ENCODE measurements at places on chromosomes 6 and 20.

DNA sequence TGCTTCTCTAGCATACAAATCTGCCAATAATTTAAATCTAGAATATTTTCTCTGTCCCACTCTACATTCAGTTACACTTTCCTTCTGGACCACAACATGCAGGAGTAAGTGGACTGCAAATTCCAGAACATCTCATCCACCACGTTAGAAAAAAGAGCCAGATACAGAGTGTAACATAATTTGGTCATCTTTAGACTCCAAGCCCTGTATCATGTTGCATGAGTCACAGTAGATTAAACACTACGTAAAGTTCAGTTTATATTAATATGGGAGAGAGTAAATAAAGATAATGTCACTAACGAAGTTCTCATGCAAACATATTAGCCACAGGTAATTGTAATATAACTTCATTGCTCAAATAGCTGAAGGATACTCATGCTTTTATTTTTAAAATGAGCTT, 327.0 kb downstream of the C6orf118 start:
- no peak for ATAC-seq

- ATAC-seq = peak; percentile 74
These were observed 24.2 kb downstream of the AKAP12 start for GRCh38 chr6:151263967-151264366.

DNA sequence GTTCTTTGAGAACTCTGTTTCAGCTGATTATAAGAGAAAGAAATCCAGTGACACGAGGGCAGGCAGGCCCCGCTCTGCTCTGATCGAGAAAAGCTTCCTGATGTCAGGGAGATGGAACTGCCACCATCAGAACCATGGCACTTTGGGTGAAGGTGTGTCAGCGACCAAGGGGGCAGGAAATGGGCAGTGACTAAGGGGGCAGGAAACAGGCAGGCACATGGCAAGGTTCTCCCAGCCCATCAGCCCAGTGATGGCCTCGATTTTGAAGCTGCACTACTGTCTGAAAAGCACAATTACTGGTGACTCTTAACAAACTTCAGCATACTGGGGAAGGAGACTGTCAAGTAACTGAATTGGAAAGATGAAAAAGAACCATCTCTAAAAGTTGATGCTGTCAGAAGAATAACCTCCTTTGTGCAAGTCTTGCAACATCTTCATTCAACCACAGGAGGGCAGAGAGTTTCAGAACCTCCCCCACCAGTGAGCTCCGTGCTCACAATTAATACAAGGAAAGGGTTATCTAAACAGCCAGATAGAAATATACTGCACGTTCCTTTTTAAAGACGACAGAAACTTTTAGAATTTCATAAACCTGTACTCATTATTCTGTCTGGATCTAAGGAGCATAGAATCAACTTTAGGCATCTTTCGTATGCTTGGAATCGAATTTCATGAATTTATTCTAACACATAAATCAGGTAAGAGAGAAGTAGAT, 39.1 kb downstream of the TMX4 start:
- ATAC-seq = no peak

DNA sequence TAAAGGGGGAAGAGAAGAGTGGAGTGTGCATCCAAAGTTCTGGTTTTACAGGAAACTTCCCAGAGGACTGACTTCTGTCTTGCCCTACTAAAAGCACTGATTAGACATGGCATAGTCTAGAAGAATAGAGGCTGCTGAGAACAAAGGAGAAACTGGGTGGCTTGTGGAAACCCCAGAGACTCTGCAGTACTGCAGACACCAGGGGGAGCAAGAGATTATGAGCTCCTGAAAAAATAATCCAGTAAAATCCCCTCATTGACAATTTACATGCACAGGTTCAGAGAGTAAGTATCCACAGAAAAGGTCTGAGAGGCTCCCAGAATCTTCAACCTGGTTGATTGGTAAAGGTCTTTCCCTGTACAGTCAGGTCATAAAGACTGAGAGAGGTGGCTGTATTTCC, 48.7 kb upstream of the CLVS2 start:
- ATAC-seq = no peak

- ATAC-seq = no peak
These were observed 56.7 kb downstream of the APCDD1L start for GRCh38 chr20:58458342-58459057.

GRCh38 chr6:155212616-155213380, 51.0 kb upstream of the CLDN20 start:
- no peak for ATAC-seq

- ATAC-seq = no peak
These were observed 102.6 kb downstream of the MANEA start for GRCh38 chr6:95679981-95680380.

- no peak for ATAC-seq
These were observed 11.8 kb downstream of the TOX2 start for GRCh38 chr20:43926287-43927050.

DNA sequence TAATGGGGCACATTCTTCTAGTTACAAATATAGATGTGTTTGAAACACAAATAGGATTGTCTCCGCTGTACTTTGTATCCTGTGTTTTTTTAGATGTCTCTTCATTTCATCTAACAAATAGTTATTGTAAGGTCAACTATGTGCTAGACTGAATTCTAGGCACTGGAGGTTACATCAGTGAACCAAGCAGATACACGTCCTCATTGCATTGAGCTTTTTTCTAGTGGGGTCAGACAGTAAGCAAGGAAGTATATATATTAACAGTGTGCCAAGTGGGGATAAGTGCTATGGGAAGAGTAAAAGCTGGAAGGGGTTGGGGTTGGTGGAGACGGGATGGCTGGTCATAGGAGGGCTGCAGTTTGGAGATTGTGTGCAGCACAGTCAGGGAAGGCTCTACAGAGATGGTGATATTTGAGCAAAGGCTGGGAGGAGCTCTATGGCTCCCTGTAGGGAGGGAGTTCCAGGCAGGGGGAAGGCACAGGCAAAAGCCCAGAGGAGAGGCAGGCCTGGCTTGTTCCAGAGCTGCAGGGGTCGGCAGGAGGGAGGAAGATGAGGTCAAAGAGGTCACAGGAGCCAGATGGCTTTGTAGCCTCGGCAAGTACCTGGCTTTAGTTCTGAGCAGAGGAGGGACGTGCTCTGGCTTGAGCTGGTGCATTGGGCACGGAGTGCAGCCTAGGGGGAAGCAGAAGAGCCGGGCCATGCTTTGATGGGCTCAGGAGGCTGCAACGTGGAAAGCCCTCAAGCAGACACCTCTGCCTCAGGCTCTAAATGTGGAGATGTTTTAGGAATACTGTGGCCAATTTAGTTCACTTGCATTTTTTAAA, 152.3 kb downstream of the ZDHHC14 start:
- no peak for ATAC-seq
